ENCODE measurements at places on chromosomes 7 and 10.

GRCh38 chr10:117860135-117860534 is 186.6 kb downstream of the RAB11FIP2 start:
- DNase-seq = no peak

DNA sequence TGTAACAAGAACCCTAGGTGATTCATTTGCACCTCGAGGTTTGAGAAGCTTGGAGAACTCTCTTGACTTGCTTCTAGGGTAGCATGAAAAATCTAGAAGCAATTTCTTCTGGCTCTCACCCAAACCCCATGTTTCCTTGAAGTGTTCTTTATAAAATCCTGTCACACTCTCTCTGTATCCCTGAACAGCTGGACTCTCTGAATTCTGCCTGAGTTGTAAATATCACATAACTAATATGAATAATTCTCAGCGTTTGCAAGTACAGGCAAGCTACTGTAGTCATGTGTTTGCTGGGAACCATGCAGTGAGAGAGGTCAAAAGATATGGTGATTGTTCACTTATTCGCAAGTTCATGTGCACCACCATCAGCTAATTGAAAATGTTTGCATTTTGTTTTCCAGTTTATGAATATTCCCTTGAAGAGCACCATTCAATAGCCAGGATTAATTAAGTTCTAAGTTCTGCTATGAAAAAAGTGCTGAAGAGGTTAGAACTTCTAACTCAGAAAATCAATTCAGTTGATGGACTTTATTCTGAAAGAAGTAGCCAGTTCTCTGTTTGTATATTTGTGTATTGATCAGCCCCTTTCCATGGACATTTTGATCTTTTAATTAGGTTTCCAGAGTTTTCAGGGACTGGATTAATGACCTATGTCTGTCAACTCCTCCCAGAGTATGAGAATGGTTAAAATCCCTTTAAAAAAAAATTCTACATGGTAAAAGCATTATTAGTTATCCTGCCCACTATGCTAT is 243.0 kb downstream of the PLXDC2 start:
- no peak for DNase-seq

GRCh38 chr7:75968561-75969001 is 25.8 kb downstream of the TMEM120A start:
- DNase-seq = no peak

DNA sequence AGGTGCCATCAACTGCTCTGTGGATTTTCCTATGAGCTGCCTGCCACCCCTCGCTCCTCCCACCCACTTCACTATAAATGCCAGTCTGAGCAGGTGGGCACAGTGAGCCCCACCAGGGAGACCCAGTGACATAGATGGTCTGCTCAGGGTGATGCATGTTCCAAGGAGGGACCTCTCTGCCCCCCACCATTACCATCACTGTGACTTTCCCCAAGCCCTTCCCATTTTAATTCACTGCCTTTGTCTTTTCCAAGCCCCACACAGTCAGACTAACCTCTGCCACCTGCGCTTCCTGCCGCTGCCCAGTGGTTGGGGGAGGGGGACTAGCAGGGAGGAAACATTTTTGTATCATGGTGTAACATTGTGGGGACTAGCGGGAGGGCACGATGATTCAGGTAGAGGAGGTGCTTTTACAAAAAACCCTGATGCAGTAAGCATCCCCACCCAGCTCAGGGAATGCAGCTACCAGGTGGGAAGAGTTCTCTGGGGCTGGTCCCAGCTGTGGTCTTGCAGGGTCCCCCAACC is 24.6 kb downstream of the PRSS2 start:
- no peak for DNase-seq

GRCh38 chr10:124033887-124034218 is 59.5 kb downstream of the CHST15 start:
- DNase-seq = no peak

- DNase-seq = no peak
These were observed 47.4 kb downstream of the CUL2 start for GRCh38 chr10:35042783-35043182.

GRCh38 chr10:115572740-115573455 is 479.7 kb downstream of the ATRNL1 start:
- DNase-seq = no peak

GRCh38 chr10:120477743-120478141 is 20.7 kb downstream of the PLPP4 start:
- no peak for DNase-seq

GRCh38 chr7:76302347-76303201 is at the start of gene HSPB1:
Gene HSPB1, plus strand, starts transcription at chr7:76302673. Its CDS starts 40 bp downstream, at chr7:76302713.
- DNase-seq = peak; percentile 87

DNA sequence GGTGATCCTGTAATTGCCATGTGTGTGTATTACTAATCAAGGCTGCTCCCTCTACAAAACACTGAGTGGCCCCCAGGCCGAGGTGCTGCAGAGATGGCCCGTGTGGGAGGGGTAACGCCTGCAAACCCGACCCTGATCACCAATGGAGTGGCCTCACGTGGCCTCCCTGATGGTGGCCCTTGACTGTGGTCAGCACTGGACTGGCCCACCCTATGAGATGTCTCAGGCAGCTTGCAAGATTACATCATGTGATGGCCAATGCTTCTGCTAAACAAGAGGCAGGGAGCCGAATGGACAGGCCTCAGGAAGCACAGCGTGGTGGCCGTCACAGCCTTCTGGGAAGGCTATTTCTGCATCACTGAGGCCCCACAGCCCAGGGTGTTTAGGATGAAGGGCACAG is 186.4 kb downstream of the MGMT start:
- no peak for DNase-seq

GRCh38 chr10:75261813-75262705 is 26.3 kb upstream of the COMTD1 start:
- no peak for DNase-seq

- DNase-seq = no peak
These were observed 93.5 kb upstream of the LYZL2 start for GRCh38 chr10:30722956-30723620.

GRCh38 chr10:113735913-113736312 is 15.6 kb upstream of the PLEKHS1 start:
- no peak for DNase-seq

- DNase-seq = no peak
These were observed 178.5 kb downstream of the TCF7L2 start for GRCh38 chr10:113128450-113129070.

DNA sequence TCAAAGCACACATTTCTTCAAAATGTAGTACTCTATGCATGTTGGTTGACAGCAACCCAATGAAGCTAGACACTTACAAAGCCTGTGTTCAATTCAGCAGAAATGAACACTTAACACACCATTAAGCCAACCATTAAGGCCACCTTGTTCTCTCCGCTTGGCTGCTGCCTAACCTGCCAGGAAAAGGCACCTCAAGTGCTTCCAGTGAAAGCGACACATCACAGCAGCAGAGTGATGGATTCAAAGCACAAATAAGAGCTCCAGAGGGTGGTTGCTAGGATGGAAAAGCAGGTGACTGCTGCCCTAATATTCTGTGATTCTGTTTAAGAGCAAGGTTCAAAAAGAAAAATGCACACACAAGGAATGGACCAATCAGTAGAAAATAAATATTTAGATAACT is 81.5 kb upstream of the GNAI1 start:
- DNase-seq = no peak

- DNase-seq = no peak
These were observed 287.4 kb upstream of the SEMA3D start for GRCh38 chr7:85474234-85474633.

- no peak for DNase-seq
These were observed 750 bp downstream of the ZNF398 start for GRCh38 chr7:149147752-149148653.

DNA sequence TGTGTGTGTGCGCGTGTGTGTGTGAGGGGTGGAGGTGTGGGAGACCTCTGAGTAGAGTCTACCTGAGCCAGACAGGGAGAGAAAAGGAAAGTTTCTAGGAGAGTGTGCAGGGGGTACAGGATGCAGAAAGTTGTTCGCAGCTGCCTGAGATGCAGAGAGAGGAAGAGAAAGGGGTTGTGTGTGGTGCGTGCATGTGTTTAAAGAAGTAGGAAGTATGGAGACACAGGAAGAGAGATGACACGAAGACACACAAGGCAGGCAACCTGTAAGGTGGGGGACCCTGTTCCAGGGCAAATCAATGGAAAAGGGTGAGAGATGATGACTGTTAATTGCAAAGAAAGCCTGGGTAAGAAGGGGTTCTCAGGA is 52.2 kb downstream of the C10orf105 start:
- DNase-seq = no peak

- no peak for DNase-seq
These were observed 257.5 kb downstream of the DNAJB6 start for GRCh38 chr7:157594306-157594705.

GRCh38 chr7:138784692-138785091 is 13.1 kb upstream of the TMEM213 start:
- DNase-seq = no peak

DNA sequence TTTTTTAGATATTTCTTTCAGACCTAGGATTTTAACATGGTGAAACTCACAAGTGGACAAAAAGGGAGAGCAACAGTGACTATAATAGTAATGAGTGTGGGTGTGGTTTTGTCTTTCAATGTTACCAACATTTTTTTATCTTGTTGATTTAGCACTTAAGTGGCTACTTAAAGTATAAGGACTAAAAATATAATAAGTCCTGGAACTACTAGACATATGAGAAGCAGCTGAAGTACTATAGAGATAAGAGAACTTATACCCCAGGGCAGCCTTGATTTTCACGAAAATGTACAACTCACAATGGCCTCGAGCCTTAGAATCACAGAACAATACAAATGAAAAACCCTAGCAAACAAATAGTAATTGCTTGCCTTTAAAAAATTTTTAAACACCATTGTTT is 1151.8 kb downstream of the TYW1 start:
- DNase-seq = no peak

DNA sequence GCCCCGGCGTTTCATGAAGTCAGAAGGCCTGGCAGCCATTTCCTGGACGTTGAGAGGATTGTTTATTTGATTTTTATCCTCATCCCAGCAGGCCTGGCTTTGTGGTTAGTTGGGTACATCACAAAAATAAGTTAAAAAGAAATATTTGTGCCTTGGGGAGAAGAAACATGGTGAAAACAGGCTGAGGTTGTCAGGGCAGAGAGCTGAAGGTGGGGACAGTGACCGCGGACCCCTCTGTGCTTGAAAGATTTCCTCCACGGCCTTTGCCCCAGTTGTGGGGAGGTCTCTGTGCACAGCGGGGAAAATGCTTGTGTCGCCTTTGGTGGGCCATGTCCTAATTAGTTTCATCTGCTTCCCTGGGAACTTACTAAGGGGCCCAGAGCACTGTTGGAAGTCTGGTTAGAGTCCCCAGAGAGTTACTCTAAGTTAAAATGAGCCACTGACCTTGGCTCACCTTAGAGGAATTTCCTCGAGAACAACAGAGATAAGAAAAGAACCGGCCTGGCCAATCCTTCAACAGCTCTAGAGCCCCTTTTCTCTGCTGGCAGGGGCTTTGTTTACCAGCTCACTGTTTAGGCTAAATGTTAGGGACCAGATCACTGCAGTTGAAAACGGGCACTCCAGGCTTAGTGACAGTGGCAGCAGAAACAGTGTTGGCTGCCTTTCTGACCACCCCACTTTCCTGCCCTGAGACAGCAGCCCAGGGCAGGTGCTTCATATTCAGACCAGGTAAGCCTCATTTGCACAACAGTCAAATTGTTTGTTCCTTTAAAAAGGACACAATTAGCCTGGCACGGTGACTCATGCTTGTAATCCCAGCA is 37.9 kb downstream of the CRCP start:
- no peak for DNase-seq

- DNase-seq = no peak
These were observed 59.2 kb upstream of the JAZF1 start for GRCh38 chr7:28239823-28240204.

DNA sequence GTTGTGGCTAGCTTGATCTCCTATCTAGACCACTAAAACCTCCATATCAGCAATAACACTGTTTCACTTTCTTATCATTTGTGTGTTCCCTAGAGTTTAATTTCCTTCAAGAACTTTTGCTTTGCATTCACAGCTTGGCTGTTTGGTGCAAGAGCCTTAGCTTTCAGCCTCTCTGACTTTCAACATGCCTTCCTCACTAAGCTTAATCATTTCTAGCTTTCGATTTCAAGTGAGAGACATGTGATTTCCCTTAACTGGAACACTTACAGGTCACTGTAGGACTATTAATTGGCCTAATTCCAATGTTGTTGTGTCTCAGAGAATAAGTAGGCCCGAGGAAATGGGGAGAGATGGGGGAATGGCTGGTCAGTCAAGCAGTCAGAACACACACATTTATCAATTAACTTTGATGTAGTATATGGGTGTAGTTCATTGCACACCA is 10.6 kb upstream of the BPGM start:
- no peak for DNase-seq

- DNase-seq = no peak
These were observed 28.2 kb upstream of the TLL2 start for GRCh38 chr10:96541921-96542320.

DNA sequence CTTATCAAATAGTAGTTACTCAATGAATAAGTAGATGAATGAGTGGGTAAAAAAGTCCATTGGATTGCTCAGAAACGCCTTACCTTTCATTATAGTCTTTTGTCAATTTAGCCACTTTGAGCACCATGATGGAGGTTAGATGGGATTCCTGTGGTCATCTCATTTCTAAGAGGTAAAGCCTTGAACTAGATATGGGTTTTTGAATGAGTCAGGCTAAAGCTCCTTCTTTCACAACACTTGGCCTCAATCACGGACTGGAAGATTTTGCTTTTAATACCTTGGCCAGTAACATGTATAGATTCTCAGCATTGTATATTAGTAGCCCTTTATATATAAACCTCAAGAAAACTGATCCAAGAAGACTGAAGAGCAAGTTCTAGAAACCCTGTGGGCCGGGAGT is 99.7 kb upstream of the CCDC6 start:
- no peak for DNase-seq

DNA sequence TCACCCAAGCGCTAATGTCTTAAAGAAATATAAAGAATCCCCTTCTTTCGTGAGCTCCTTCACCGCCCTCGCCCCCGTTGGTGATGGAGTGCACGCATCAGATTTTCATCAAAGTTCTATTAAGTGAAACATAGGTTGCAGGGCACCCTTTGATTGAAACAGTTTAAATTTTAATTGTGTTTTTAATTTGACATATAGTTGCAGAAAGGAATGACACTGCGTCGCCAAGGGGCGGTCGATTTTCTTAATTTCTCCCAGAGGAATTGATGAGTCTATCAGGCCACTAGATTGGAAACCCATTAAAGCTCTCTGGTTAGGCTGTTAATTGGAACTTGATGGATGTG is 4.1 kb upstream of the HMX2 start:
- DNase-seq = no peak

DNA sequence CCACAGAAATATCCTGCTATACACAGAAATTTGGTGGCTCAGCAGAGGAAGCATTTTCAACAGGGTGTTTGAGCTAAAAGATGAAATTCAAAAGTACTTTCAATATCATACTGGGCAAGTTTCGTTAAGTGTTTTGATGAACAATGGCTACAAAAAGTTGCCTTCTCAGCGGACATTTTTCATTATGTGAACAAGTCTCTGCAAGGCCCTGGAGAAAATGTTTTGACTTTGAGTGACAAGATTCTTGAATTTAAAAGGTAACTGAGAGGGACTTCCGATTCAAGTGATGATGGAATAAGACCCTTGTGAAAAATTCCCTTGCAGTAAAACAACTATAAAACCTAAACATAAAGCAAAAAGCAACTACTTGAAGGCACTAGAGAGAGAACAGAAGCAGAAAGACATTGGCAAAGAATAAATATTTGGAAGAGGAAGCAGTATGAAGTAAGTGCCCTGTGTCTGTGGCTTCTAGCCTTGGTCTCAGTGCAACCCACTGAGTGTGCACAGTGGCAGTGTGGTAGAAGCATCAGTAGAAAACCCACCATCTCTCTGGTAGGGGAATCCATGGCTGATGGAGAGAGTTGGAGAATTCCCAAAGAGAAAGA is 62.5 kb upstream of the NAMPT start:
- DNase-seq = no peak

Data from RWPE2 (cell line).